Left cardiac atrium (tissue), 4 donors: ENCODE measurements at places on chromosomes 1 and 21. TPM values are rescaled to one million over a fixed set of nuclear protein-coding genes. Genes with fewer than 3 reads are reported as not detected.

DNA sequence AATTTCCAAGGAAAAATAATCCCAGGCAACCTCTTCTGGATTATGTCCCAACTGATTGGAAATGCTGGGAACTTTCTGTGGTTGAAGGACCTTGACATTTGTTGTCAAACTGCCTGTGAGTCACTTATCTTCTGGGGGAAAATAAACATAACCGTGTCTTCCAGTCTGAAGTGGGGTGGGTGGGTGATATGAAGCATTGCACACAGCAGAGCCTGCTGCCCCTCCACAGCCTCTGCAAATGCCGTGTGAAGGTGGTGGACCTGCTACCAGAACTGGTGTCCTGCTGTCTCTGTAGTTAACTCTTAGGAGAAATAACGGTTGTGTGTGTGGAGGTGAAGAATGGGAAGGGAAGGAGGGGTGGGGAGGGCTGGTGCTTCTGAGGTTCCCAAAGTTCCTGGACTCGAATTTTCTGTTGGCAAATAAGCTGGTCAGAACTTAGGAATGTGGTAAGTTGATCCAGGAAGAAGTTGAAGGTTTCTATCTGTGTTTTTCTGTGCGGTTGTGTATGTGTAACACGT is 23.2 kb downstream of the GALNT2 start:
- no peak for DNase-seq

DNA sequence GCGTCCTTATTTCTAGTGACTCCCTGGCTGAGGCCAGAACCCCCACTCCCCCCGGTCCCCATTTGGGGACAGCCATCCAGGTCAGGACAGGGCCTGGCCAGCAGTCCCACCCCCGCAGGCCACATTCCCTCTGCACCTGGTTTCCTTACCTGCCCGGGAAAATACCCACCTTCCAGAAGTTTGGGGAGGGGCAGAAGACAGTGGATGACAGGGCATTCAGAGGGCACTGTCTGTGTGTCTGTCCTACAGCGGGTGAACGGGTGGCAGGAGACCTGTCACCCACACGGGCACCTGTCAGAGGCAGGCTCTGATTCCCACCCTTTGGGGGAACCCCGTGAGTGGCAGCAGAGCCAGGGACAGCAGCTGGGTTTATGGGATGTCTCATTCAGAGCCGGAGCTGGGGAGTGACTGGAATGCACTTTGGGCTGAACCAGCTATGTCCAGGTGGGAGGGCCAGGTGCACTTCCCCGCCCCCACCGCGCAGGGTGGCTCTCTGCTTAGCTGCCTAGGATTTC is 2.0 kb downstream of the ARHGEF16 start:
- no peak for DNase-seq

DNA sequence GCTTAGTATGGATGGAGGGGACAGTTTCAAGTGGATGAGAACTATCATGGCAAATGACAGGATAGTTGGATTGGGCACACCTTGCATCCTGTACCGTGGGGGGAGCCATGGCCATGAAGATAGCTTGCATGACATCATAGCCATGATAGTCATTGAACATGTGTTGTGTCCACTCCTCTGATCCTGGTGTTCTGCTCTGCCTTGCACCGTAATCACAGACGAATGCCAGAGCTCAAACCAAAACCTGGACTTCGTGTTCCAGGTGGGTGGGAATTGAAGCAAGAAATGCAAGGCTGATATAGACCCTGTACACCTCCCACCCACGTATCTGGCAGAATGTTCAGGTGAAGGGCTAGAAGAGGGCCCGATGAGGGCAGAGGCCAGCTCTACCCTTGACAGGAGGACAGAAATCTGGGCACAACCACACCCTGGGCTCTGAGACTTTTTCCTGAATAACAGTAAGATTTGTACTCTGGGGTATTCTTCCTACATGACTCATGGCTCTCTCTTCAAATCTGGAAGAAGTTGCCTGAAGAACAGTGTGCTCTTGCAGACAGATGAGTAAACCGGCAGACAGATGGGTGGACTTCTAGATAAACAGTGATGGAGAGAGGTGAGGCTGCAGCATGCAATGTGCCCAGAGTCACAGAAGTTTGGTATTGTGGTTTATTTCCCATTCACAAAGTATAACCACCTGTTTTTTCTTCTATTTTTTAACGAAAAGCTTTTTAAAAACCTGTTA is 45.0 kb downstream of the KCNJ6 start:
- no peak for DNase-seq

DNA sequence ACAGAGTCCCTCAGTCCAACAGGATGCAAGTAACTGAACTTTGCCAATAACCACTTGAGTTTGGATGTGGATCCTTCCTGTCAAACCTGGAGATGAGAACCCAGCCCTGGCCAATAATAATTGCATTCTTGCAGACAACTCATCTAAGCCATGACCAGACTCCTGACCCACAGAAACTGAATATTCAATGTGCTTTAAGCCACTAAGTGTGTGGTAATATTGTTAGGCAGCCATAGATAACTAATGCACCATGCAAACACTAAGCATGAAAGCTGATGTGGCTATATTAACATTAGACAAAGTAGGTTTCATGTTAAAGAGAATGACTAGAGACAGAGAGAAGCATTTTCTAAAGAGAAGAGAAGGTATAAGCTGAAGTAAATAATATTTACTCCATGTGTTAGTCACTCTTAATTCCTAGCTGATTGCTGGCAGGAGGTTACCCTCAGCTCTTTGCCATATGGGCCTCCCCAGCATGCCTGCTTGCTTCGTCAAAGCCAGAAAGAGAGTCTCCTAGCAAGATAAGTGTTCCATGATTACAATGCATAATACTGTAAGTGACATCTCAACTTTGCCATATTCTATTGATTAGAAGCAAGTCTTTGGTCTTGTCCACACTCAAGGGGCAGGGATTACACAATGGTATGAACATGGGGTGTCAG is 276.4 kb upstream of the PLXNA2 start:
- DNase-seq = no peak

- DNase-seq = no peak
Measured at GRCh38 chr1:242877229-242877628, 352.7 kb upstream of the PLD5 start.

DNA sequence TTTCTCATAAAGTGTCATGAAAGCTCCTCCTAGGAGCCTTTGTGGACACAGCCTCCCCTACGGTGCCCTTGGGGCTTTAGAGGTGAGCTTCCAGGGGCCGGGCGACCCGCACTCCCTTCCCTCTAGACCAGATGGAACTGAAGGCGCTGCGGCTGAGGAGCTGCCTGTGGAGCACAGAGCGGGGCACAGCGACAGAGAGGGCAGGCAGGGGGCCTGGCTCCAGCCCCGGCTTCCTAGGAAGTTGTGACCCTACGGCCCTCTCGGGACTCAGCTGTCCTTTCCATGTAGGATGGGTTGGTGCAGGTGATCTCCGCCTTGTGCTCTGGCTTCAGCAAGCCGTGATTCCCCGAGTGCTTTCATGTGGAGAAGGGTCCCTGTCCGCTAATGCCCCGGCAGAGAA is 23.6 kb upstream of the NEK2 start:
- no peak for DNase-seq

The MANEAL gene
- 1.6 TPM for total RNA-seq

The GJA9 gene
- total RNA-seq = not detected

The KRTAP13-2 gene
- not detected for total RNA-seq

The FGR gene
- 8.6 TPM for total RNA-seq

The OR2T29 gene
- not detected for total RNA-seq
